ENCODE measurements at places on chromosomes 1 and 21.
A peak's percentile ranks its signal among the peaks of the same experiment; 100 is the strongest.

DNA sequence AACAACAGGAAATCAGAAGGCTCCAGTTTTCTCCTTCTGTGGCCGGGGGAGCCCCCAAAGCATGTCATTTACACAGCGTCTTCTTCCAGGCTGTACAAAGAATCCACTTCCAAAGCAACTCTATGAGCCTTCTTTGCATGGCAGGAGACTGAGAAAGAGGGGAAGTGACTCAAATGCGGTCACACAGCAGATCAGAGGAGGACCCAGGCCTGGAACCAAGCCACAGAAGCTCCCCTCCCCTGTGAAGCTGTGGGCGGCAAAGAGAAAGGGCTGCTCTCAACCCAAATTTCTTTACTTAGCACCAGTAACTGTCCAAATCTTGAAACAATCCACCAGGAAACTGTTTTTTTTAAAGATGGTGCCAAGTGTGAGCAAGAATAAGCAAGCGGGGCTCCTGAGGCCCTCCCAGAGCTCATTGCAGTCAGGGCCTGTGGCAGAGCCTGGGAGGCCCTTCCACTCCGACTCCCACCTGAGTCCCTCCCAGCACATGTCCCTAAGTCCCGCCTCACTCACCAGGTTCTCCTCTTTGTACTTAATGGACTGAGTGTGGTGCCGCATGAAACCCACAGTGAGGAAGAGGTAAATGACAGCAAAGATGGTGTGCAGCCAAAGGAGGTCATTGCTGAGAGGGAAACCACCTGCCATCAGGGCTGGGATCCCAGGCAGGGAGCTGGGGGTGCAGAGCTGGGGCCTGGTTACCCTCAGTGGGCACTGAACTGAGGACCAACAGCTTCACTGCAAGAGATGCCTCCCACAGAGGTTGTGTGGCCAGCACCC is 15.9 kb downstream of the TMEM63A start:
- peak; percentile 57 for DNase-seq

DNA sequence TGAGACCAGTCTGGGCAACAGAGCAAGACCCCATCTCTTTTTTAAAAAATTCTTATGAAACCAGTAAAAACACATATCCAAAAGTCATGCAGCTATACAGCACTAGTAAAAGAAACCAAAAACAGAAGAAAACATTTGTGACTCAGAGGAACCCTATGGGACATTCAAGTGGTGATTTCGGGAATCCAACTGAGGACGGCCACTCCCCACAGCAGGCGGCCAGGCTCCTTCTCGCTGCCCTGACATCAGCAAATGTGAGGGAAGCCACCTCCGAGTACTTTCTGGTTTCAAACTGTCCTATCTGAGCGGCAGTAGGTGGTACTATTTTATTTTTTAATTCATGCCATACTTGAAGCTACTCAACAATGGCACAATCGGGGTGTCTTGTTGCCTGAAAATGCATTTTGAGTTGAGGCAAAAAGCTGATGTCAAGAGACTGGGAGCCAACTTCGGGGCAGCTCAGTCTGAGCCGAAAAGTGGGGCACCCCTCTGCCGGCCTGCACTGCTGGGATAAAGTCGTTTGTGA is 3.3 kb downstream of the SUMO3 start:
- DNase-seq, result no peak

DNA sequence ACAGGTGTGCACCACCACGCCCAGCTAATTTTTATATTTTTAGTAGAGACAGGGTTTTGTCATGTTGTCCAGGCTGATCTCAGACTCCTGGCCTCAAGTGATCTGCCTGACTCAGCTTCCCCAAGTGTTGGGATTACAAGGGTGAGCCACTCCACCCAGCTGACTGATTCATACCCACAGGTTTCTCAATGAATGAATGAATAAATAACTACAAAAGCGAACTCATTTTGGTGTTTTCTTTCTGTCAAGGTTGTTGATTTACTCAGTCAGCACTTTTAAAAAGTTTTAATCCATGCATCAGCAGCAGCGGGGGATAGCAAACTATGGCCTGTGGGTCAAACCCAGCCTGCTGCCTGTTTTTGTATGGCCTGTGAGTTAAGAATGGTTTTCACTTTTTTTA is 217.5 kb downstream of the FAF1 start:
- DNase-seq, result no peak

DNA sequence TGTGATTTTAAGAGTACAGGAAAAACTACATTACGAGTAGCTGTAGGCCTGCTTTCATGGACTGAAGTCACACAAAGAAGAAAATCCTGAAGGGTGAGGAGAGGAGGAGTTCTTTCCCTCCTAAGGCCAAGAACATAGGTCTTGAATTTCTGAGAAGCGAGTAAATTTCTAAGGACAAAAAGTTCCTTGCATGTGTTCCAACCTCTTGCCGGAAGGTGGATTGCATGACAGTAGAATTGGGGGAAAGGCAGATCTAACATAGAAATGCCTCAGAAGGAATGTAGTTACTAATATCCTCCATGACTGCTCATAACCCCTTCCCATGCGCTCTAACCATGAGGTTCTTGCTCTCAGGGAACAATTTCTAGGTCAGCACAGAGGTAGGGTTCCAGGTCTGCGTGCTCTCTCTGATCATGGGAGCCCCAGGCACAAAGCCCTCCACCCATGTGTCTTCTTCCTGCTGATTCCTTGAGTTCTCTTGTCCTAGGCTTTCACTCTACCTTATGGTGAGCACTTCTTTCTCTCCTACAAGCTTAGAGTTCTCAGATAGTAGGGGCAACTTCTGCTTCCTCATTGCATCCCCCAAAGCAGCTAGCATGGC is 13.7 kb downstream of the CD2 start:
- DNase-seq, result no peak

DNA sequence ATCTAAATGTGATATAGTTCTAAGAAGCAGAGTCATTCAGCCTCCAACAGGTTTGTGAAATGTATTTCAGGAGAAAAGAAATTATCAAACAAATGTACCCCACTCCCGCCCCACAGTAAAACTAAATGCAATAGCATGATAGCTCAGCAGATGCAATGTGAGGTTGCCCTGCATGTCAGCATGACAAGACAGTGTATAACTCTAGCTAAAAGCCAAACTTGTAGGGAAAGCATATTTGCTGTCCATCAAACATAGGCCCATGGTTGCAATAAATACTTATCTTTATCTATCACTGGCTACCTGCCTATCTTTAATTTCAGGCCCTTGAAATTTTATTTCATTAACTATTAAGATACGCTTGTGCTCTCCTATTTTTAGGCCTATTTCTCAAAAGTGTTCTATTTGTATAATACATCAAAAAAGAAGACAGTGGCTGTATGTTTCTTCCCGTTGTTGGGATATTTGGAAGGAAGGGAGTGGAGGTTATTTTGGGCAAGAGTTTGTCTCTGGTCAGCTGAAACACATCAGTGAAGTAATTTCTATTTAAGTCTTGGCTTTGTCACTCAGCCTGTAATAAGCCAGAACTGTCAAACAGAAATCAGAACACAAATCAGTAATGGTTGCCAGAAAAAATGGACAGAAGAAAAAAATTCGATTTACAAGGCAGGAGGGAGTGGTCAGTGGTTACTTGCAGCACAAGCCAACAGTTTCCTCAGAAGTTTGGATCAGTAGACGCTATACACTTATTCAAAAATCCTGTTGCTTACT is 307.4 kb upstream of the ADGRL2 start:
- no peak for DNase-seq

DNA sequence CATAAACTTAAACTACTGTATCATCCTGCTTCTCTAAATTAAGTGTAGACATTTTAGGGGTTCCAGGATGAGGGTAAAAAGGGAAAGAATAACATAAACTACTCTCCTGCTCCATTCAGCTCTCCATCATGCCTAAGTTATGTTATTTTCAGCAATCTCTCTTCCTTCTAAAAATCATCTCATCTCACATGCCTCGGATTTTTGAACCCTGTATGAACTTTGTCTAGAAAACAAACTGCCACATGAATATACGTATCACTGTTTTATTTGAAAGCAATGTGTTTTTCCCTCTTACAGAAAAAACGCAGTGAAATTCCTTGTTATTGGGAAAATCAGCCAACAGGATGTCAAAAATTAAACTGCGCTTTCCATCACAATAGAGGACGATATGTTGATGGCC is 32.6 kb downstream of the ZBED6 start:
- DNase-seq, result no peak

- no peak for DNase-seq
Measured at GRCh38 chr1:3244025-3244926, 175.3 kb downstream of the PRDM16 start.

DNA sequence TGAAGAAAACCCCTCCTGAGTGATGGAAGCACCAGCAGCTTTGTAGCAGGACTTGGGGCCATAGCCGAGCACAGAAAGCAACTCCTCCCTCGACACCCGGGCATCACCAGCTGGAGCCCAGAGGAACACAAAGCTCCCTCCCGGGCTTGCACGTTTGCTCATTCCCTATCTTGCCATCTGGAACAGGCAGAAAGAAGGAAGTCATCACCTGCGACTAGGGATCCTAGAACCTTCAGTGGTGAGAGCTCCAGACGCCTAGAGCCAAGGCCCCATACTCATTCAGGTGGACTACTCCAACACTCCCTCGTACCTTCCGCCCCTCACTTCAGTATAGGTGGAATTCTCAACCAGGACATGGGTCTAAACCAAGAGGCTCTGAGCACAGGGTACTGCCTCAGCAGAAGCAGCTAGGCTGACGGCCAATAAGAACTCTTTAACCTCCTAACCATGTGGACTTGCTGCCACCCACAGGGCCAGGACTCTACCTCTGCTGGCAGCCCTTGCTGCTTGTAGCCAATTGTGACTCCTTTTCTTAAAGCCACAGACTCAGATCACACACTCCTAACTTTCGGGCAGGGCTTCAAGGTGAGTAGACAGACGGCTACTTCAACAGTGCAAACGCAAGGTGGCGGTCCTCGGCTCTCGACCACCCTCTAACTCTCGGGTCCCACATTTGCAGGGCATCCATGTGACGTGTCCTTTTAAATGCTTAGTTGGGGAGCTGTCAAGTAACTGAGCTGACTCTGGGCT is 65.4 kb downstream of the NPHP4 start:
- no peak for DNase-seq

- DNase-seq, result no peak
Measured at GRCh38 chr1:93652323-93652949, 29.2 kb downstream of the BCAR3 start.

DNA sequence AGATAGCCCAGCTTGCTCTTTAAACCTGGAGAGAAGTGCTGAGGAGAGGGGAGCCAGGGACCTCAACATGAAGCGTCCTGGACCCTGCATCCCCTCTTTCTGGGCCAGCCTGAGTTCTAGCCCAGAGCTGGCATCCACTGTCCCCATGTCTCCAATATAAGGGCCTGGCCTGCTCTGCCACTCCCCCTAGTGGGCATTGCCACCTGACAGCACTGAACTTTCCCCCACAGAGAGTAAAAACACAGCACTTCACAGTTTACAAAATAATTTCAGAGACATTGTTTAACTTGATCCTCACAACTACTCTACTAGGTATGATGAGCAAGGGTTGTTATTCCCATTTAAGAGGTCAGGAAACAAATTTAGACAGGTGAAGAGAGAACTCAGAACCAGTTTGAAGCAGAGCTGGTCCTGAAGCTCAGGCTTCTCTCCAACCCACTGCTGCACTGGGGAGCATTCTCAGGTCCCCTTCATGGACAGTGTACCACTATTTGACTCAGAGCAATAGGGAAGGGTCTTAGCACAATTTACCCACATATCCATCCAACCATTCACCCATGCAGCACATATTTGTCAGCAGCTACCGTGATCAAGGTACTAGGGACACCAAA is 151.2 kb downstream of the DMRTA2 start:
- DNase-seq, result no peak
